ENCODE measurements at places on chromosomes 11 and 22. TPM values are rescaled to one million over a fixed set of nuclear protein-coding genes. Genes with fewer than 3 reads are reported as not detected.

The RTN4RL2 gene
- total RNA-seq = not detected

The C11orf68 gene
- total RNA-seq = 18.6 TPM

The OLFML1 gene
- total RNA-seq = not detected

The OR51E2 gene
- total RNA-seq = under 0.01 TPM

The BAIAP2L2 gene
- total RNA-seq = 0.21 TPM

The GTSE1 gene
- 0.21 TPM for total RNA-seq

The LSP1 gene
- not detected for total RNA-seq

The ASRGL1 gene
- total RNA-seq = 1.9 TPM

The CRYBA4 gene
- total RNA-seq = not detected

The CREB3L1 gene
- not detected for total RNA-seq

The SSH3 gene
- 36.6 TPM for total RNA-seq

The CNIH2 gene
- not detected for total RNA-seq

The LMO2 gene
- 0.96 TPM for total RNA-seq

The OR8A1 gene
- not detected for total RNA-seq

The HEPN1 gene
- total RNA-seq = not detected
